ENCODE measurements at places on chromosomes 13 and 19.

DNA sequence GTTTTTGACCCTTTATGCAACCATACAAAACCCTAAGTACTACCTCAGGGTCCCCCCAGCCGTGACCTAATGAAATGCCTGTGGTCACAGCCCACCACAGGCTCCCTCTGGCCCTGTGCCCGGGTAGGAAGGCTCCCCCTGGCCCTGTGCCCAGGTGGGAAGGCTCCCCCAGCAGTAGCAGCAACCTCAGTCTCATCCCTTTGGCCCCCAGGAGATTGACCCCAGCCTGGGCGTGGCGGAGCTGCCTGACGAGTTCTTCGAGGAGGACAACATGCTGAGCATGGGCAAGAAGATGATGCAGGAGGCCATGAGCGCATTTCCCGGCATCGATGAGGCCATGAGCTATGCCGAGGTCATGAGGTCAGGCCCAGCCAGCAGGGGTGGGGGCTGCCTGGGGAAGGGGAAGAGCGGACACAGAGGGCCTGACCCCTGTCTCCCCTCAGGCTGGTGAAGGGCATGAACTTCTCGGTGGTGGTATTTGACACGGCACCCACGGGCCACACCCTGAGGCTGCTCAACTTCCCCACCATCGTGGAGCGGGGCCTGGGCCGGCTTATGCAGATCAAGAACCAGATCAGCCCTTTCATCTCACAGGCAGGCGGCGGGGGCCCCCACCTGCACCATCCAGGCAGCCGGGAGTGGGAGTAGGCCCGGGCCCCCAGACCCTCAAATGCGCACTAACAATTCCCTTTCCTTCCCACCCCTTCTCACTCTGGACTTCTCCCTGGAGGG lies 6.3 kb upstream of the BEST2 start:
- DNase-seq, result no peak

DNA sequence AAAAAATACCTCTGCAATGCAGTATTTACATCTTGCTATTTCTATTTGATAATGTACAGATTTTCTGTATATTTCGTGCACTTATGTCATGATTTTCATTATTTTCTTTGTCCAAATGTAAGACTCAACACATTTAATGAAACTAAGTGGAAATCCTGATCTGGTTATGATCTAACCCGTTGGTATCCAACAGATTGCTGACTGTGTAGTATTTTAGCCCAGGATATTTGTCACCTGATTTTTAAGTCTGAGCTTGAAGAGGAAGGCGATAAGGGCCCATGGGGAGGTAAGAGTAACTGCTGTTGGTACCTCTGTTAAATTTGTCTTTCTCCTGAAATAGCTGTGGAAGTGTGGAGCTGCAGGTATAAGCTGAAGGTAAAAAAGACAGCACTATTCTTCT lies 45.3 kb downstream of the WASF3 start:
- DNase-seq, result no peak

DNA sequence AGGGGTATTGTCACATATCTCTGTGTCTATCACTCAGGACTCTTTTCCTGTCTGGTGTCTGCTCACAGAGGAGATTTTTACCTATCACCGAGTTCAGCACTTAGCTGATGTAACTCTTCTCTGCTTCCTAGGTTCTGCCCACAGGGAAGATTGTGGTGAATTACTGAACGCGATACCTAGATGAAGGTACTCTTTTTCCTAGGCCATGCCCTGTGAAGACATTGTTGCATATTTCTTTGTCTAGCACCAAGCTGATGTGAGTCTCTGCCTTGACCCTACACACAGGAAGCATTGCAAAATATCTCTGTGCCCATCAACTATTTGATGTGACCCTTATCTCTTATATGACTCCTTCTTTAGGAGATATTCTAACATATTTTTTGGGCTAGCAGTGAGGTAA lies 72.1 kb upstream of the ZNF43 start:
- DNase-seq, result no peak

DNA sequence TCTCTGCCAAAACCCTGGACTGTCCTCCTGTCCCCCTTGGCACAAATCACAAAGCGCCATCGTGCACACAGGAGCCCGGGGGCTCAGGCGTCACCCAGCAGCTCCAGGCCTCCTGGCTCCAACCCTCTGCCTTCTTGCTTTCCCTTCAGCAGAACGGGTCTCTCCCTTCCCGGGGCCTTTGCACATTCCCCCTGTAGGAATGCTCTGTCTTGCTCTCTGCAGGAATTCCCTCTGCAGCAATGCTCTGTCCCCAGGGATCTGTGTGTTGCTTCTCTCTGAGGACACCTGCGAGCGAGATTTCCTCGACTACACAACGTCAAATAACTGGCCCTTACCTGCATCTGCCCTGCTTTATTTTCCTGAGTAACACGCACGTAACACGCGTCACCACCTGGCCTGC lies 13.3 kb upstream of the RASA3 start:
- no peak for DNase-seq

- DNase-seq, result no peak
Measured at GRCh38 chr19:5075597-5075996, 106.7 kb downstream of the KDM4B start.

DNA sequence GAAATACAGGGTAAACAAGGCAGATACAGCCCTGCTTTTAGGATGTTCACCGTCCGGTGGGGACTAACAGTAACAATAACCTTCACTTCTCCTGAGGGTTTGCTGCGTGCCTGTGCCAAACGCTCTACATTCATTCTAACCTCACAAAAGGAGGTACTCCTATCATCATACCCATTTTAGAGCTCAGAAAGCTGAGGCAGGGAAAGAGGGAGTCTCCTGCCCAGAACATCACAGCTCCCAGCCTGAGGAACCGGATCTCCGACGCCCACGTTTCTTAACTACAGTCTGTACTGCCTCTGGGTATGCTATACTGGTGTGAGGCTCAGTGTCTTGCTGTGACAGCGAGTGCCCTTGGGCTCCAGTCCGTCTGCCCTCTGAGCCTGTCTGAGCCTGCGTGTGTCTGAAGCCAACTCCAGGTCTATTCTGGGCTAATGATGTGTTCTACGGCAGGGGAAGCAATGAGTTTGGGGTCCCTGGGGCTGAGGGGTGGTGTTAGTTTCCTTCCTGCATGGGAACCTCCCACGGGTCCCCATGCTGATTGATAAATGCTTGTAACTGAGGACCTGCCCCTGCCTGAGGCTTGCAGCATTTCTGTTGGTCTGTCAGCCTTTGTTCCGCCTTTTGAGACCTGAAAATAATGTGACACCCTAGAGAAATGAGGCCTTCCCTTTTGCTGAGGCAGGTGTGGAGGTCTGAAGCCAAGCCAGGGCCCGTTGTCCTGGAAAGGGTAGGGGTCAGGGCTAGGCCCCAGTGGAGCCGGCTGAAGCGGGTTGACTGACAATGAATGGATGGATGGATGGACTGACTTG lies 4.9 kb downstream of the LIPE start:
- no peak for DNase-seq

DNA sequence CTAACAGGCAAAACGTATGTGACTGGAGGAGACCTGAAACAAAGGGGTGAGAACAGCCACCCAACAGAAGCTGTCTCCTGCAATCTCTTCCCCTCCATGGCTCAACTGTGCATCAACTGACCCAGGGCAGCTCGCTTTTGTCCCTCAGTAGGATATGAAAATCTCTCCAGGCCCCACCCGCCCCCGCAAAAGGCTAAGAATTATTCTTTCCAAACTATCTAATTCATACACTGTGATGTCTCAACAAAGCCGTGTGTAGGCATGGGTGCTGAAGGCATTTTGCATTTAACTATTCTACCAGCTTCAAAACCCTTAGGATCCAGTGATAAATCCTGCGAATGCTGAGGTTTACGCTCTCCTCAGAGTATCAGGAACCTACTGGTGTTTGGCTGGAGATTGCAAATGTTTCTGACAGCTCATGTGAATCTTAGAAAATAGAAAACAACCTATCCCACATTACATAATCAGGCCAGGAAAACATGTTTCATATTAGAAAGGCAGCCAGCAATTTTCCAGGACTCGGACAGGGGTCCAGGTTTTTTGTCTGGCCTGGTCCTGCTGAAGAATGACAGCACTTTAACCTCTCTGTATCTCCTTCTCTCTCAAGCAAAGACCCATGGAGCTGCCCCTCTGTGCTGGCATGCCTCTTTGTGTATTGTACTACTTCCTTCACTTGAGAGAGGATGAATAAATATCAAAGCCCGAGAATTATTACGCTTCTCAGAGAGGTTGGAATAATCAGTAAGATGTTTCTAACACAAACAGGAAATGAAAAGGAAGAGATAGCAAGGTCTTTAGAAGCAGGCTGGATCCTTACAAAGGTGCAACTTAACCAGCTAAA lies 17.3 kb downstream of the DHRS12 start:
- DNase-seq, result no peak

GRCh38 chr13:102721800-102722231 lies 27.0 kb upstream of the METTL21C start:
- DNase-seq, result no peak

DNA sequence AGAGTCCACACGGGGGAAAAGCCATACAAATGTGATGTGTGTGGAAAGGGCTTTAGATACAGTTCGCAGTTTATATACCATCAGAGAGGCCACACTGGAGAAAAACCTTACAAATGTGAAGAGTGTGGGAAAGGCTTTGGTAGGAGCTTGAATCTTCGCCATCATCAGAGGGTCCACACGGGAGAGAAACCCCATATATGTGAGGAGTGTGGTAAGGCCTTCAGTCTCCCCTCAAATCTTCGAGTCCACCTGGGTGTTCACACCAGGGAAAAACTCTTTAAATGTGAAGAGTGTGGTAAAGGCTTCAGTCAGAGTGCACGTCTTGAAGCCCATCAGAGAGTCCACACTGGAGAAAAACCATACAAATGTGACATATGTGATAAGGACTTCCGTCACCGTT lies 23.3 kb upstream of the ZNF233 start:
- no peak for DNase-seq

- no peak for DNase-seq
Measured at GRCh38 chr13:29532821-29533220, 62.7 kb downstream of the SLC7A1 start.

- no peak for DNase-seq
Measured at GRCh38 chr13:39016787-39017186, 21.1 kb downstream of the PROSER1 start.

- no peak for DNase-seq
Measured at GRCh38 chr19:17255150-17255621, 9.4 kb downstream of the USHBP1 start.

DNA sequence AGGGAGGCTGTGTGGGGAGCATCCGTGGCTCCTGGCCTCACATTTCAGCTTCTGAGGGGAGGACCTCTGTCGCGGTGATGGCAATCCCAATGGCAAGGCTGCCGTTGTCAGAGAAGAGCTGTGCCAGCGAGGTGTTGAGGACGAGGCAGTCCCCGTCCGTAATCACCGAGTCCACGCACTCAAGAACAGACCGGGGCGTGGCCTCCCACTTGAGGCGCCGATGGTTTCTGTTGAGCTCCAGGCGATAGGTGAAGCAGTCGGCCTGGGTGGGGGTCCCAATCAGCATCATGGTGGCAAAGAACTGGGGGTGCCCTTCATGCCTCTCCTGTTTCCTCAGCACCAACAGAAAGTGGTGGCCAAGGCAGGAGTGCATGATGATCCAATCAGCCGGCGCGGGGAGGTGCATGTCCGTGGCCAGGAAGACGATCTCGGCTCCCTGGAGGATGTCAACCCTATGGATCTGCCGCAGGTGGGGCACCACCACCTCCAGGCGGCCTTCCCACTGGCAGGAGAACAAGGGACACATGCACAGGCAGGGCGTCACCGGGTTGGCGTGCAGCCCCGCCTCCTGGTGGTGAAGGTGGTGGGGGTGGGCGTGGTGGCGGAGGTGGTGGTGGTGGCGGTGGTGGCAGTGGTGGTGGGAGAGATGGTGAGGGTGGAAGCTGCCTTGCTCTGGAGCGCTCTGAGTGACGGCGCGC lies 68.1 kb downstream of the SIAH3 start:
- DNase-seq, result no peak

DNA sequence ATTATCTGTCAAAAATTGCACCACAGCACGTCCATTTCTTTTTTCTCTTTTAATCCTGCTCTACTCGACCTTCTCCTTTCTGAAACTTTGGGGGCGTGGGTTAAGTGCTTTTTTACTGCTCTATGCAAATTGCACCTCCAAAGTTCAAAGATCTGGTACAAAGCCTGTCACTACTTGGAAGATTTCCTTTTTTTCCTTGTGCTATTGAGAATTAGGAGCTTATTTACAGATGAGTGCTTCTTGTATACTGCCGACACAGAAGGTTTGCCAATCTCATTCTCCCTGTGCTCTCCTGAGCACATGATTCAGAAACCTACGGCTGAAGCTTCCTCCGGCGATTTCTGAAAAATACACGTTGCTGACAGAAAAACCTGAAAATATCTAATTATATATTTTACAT lies 94.8 kb downstream of the TEX29 start:
- DNase-seq, result no peak

GRCh38 chr19:560121-560520 lies 12.3 kb upstream of the BSG start:
- no peak for DNase-seq

GRCh38 chr19:31317093-31317492 lies 32.1 kb downstream of the TSHZ3 start:
- DNase-seq, result no peak

DNA sequence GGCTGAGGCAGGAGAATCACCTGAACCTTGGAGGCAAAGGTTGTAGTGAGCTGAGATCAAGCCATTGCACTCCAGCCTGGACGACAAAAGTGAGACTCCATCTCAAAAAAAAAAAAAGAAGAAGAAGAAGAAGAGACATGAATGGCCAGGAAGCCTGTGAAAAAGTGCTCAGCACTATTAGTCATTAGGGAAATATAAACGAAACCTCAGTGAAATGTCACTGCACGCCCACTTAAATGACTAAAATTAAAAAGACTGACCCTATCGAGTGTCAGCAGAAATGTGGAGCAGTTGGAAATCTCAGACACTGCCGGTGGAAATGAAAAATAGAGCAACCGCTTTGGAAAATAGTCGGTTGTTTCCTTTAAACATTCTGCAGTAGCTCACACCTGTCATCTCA lies 5.5 kb upstream of the TYROBP start:
- no peak for DNase-seq

DNA sequence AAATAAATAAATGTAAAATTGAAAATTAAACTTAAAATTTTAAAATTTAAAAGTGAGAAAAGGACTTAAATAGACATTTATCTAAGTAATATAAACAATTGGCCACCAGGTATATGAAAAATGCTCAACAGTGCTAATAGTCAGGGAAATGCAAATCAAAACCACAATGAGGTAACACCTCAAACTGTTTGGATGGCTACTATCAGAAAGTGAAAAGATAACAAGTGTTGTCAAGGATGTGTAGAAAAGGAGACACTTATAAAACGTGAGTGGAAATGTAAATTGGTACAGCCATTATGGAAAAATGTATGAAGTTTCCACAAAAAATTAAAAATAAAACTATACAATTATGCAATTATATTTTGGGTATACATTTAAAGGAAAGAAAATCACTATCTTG lies 752.2 kb downstream of the EFNB2 start:
- DNase-seq, result no peak

DNA sequence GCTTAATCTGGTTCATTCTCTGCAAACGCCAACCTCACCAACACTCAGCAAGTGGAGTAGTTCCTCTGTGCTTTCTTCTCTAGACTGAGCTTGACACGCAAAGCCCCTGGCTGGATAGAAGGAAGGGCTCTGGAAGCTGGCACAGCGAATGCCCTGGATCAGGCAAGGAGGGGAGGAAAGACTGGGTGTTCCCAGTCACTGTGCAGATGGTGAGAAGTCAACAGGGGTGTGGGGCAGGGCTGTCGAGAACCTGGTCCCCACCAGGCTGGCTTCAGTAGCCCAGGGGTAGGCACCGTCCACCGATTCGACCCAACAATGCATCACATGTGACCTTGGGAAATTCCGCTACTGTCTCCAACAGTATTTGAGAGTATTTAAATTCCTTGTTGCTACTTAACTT lies 65.5 kb downstream of the TSHZ3 start:
- no peak for DNase-seq

- DNase-seq, result no peak
Measured at GRCh38 chr13:92963029-92963428, 263.6 kb upstream of the GPC6 start.

- DNase-seq, result no peak
Measured at GRCh38 chr13:34708566-34709313, 233.3 kb upstream of the NBEA start.
